ENCODE measurements at places on chromosomes 1 and 21.

GRCh38 chr21:44919111-44919912, 1.4 kb downstream of the ITGB2 start:
- DNase-seq: no peak

GRCh38 chr1:145858238-145858900, 512 bp downstream of the PIAS3 start:
- DNase-seq: peak; percentile 40

DNA sequence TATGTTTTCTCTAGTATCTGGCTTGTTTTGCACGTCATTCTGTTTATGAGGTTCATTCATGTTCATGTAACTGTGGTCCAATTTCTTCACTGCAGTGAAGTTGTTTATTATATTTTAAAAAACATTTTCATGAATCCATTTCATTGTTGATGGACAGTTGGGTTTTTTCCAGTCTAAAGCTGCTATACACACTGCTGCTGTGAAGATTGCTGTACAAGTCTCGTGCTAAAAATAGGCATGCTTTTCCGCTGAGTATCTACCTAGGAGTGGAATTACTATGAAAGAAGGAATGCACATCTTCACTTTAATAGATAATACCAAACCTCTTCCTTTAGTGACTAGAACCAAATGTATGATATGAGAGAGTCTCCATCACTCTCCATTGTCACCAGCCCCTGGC, 49.0 kb upstream of the ETS2 start:
- DNase-seq: no peak

DNA sequence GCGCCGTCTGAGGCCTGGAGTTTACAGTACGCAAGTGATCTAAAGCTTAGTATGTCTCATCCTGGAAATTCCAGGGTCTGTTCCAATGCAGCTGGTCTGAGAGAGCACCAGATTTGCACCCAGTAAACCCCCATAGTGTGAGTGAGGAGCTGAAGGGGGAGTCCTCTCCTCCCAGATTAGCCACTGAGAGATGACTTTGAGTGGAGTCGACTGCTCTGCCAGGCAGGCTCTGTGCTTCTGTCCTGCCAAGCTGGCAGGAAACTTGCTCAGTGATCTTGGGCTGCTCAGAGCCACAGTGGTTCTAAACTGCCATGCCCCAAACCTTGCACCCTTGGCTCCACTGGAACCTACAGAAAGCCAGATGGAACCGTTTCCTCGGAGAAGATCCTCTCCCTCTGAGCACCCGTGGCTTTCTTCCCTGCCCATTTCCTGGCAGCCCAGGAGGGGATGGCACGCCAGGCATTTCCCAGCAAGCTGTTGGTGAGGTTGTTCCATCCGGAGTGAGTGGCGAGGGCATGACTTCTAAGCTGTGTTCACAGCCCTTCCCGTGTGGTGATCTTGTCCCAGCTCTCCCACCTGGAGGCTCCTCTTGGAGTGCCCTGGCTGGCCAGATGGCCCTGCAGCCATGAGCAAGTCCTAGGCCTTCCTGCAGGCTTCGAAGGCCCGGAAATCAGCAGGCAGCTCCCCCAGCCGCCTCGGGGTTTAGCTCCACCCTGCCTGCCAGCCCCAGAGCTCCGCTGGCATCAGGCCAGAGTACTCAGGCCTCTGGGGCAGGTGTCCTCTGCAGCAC, 125.9 kb upstream of the VAMP3 start:
- DNase-seq: no peak

DNA sequence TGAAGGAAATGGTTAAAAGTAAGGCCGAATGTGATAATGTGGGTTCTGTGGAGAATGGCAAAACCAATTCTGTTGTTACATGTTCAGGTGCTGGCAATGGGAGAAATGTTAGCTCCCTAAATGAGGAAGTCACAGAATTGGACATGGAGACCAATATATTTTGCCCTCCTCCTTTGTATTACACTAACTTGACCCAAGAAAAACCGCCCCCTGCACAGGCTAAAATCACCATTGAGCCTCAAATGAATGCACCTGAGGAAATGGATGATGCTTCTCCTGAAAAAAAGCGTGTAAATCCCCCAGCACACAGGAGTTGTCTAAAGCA, 932 bp downstream of the MAP10 start:
- no peak for DNase-seq

DNA sequence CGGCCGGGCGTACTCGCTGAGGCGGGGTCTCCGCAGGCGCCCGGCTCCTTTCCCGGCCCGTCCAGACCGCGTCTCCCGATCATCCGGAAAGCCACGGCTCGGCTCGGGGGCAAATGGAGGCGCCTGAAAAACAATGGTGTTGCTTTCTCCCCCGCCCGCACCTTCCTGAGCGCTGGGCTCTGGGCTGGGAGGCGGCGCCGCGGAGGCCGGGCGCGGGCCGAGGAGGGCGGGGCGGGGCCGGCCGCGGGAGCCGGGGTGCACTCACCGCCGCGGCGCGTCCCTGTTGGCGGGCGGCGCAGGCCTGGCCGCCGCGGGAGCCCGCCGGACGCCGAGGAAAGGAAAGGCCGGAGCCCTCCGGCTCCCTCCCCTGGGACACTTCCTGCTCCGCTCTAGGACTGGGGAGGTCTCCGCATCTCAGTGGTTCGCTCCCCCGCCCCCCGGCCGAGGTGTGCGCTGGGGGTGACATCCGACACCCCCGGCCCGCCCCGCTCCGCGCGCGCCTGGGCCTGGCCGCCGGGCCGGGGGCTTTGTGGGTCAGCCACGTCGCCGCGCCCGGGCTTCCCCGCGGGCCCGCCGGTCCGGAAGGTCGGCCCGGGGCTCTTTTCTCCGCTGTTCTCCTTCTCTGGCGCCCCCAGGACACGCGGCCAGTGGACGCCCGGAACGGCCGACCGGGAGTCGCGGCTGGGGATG, at the start of gene ZNF496:
ZNF496 (minus strand) TSS at position 343 of the 690 bp plus-strand sequence. CDS start 2,289 bp downstream, outside the sequence.
- DNase-seq: peak; percentile 93

DNA sequence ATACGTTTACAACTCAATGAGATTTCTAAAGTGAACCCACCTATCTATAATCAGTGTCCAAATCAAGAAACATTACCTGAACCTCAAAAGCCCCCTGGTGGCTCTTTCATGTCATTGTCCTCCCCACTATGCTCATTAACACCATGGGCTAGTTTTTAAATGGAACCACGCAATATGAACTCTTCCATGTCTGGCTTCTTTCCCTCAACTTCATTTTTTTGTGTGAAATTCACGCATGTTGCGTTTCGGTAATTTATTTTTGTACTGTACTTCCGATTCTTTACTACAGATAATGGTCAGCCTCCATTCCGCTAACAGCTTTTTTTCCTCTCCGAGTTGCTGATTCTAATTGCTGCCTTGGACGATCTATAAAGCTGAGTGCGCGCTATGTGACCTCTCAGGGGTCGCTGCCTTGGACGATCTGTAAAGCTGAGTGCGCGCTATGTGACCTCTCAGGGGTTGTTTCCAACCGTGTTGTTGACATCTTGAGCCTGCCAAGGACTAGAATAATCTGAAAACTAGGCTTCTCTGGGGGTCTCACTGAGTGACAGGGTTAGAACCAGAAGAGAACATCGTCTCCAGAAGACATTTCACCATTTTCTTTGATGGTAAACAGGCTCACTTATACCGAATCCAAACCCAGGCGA, 1.1 kb upstream of the CACYBP start:
- DNase-seq: peak; percentile 68

DNA sequence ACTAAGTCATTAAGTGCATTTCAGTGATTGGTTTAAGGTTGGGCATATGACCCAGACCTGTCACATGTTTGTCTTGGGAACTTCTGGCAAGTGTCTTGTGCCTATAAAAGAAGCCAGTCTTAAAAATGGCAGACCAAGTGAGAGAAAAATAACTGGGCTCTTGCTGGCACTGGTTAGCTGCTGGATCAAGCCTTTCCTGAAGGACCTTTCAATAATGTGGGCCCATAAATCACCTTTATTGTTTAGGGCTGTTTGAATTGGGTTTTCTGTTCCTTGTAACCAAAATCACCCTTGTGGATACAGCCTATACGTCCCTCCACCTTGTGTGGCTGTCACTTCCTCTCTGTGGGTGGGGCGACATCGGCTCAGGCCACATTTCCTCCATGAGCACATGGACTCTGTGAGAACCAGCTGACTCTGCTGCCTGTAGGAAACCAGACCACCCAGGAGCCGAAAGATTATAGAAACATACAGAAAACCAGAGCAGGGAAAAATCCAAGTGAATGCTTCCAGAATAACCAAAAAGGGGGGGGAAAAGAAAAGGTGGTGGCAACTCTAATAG, 25.6 kb upstream of the WNT4 start:
- DNase-seq: no peak

- peak; percentile 92 for DNase-seq
Observed at GRCh38 chr1:151945725-151946722, 36.7 kb upstream of the THEM4 start.

DNA sequence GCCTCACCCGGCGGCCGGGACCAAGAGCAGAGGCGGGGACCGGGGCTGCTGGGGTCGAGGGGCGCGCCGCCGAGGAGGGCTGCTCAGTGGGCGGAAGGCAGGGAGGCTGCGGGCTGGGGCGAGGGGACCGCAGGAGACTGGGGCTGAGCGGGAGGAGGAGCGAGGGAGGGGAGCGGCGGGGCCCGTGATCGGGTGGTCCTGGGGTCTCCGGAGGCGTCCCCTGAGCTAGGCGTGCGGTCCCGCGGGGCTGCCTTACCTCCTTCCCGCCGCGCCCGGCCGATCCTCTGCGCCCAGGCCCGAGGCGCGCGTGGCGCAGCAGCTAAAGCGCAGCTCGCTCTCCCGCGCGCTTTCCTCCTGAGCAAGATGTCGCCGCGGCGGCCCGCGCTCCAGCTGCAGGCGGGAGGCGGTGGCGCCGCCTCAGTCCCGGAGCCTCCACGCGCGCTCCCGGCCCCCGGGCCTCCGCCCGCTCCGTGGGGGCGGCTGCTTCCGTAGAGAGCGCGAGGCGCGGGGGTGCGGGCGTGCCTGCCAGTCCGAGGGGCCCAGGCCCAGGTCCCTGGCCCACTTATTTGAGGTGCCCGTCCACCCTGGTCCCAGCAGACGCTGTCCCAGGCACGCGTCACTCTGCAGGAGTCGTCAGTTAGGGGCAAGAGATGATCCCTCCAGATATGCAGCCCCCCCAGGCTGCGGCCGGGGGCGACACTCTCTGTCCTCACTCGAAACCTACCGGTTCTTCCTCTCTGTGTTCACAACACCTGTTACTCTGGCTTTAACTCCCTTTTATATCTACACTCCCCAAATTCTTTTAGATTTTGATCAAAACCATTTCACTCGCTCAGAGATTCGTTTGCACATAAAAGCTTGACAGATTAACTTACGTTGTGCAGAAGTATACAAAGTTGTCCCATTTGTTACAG, at the start of gene CCSAP:
CCSAP (minus strand) TSS at position 392 of the 914 bp plus-strand sequence. CDS start 582 bp downstream, outside the sequence.
- peak; percentile 49 for DNase-seq

GRCh38 chr1:103561643-103562395, 9.6 kb upstream of the AMY2B start:
- DNase-seq: no peak

- no peak for DNase-seq
Observed at GRCh38 chr1:38352869-38353268, 306.3 kb upstream of the POU3F1 start.

DNA sequence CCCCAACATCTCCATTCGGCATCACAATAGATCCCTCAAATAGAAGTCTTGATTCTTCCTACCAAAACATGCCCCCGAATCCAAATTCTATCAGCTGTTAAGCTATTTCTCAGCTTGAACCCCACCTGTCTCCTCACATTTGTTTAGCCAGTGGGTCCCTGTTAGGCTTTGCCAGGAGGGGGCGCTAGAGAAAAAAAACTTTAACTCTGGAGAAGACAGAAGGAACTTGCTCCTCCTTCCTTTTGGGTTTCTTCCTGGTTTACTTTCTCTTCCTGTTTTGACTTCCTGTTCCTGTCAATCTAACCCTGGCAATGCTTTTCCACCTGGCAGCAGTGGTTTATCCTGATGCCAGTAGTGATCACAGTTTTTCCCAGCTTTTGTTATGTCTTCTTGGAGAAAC, 95.6 kb upstream of the KCNK1 start:
- DNase-seq: peak; percentile 68

DNA sequence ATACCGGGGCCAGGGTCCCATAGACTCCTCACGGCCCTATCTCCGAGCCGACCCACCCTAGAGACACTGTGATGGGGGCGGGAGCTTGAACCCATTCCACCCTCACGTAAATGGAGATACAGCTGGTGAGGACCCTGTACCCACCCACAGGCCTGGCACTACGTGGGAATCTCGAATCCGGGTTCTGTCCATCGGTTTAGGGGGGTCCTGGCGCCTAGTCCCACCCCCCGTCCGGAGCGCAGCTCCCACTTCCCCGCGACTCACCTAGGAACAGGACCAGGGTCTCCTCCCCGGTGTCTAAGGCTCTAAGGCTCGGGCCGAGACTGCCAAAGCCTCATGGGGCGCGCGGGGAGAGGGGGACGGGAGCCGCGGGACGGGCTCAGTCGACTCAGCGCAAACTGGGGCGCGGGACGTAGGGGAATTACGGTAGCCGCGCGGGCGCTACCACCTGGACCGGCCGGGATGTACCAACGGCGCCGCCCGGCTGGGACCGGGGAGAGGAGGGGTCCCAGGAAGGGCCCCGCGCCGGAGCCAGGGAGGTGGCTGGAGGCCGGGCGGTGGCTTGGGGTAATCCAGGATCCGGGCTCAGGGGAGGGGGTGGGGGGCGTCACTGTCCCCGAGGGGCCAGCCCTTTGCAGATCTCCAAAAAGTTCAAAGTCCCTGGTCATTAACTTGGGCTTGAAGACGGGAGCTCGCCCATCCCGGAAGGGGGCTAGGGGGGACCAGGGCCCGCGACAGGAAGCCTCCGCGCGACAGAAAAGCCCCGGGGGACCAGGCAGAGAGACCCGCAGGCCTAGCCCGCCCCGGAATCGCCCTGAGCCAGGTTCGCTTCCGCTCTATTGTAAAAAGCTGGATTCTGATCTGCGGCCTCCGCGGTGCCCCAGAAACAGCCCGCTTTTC, 1.0 kb downstream of the PLEKHG5 start:
- peak; percentile 74 for DNase-seq

- DNase-seq: no peak
Observed at GRCh38 chr1:154719586-154720327, 111.8 kb upstream of the ADAR start.

DNA sequence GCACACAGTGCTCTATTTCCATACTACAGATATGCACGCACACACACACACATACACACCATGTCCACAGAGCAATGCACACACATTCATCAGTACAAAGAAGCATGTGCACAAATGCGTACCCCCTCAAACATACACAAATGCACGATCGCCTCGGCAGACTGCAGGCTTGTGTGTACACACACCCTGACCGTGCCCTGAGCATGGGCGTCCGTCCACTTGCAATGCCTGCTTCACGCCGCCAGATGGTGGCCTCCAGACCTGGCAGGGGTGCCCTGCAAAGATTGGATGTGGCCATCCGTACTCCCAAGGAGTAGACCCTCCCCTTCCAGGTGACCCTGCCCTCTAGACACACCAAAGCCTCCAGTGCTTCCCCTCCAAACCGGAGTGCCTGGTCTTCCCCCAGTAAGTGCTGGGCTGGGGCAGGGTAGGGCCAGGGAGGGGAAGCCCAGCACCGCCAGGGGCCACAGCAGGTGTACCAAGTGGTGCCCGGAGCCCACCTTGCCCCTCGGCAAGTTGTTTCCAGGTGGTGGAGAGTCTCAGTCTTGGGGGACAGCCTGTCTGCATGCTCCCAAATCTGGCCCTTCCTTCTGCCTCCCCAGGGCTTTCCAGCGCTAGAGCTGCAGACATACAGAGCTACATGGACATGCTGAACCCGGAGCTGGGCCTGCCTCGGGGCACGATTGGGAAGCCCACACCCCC, 20.6 kb downstream of the ESPN start:
- DNase-seq: no peak
